ENCODE measurements at places on chromosomes 7 and 10.

DNA sequence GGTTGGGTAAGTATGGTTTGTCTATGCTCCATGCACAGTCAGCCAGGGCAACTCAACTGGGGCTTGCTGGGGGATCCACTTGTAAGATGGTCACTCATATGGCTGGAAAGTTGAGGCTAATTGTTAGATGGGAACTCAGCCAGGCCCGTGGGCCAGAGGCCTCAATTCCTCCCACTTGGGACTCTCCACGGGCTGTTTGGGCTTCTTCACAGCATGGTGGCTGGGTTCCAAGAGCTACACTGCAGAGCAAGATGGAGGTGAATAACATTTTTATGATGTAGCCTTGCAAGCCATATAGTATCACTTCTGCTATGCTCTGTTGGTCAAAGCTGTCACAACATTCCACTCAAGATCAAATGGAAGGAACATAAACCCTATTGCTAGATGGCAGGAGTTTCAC is 39.2 kb downstream of the ELMO1 start:
- no peak for DNase-seq

DNA sequence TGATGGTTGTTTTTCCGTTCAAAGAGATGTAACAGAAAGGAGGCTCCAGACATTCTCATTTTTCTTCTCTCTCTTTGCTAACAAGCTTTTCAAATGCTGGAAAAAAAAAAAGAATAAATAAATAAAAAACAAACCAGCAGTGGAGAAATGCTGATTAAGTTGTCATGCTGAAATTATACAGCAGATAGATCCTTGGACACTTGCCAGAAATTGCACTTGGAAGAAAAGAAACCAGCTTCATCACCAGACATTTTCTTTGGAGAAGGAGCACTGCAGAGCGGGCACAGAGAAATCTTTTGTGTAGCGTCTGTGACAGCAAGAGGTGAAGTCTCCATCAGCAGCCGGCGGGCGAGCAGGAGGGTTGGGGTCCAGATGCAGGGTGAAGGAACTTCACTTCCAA is 55.8 kb downstream of the CLRN3 start:
- DNase-seq, result no peak

DNA sequence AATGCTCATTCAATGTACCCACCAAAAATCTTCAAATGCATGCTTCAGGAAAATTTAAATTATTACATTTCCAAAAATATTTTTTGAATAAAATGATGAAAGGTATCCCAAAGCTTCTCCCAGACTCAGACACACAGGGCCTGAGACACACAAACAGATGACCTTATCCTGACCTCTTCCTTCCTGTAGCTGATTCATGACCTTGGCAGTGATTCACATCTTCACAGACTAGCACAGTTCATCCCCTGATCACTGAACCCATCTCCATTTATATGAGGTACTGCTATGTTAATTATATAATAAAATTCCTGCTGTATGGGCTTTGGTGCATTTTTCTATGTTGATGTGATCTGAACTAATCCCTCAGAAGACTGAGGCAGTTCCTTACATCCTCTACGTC is 265.0 kb upstream of the GLI3 start:
- no peak for DNase-seq

DNA sequence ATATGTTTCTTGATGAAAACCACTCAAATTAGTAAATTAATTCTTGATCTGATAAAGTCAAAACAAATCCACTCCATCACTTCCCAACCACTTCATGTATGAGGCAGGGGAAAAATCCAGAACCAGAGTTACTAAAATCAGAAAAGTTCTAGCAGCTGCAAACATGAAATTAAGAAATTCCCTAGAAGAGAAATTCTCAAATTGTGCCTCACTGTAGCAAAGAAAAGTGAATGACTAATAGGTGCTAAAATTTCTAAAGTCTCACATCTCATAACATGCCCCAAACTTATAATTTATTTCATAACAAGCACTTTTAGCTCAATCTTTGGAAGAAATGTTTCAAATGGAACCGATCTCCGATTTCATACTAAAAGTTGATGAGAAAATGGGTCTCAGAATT is 345.0 kb upstream of the AOAH start:
- DNase-seq, result no peak

DNA sequence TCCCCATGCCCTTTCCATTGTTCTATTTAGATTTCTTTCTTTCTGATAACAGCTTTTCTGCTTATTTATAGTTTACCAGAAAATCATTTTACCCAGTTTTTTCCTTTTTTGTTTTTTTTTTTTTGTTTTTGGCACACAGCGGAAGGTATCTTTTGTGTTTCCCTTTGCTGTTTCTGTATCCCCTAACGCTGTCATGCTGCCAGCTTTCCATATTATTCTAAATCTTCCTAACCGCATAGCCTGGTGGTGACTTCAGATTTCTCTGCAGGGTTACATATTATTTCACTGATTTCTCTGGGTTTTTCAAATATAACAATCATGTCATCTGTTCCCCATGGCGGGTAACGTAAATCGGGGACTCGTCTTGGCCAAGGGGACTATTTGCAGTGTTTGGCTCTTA is 4.0 kb upstream of the SLC29A4 start:
- no peak for DNase-seq
